ENCODE measurements at places on chromosomes 2 and 18. TPM values are rescaled to one million over a fixed set of nuclear protein-coding genes. Genes with fewer than 3 reads are reported as not detected.

- no peak for DNase-seq
These were observed 24.2 kb downstream of the LRRC30 start for GRCh38 chr18:7255054-7255453.

DNA sequence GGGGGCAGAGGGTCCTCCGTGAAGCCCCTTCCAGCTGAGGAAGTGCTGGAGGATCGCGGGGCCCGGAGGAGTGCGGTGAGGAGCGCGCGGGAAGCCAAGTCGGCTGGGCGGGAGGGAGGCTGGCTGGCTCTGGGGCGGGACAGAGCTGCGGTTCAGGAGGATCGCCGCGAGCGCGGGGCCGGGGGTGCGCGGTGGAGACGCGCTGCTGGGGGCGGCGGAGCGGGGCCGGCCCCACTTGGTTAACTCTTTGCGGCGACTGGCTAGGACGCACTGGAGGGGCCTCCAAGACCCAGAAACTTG, 464 bp downstream of the CYBRD1 start:
- DNase-seq, result peak; percentile 13

- DNase-seq, result no peak
These were observed 519.9 kb downstream of the KCNJ3 start for GRCh38 chr2:155218292-155218924.

TRAPPC12 gene
- 88.5 TPM for total RNA-seq

ASB18 gene
- total RNA-seq, result not detected

ITM2C gene
- total RNA-seq, result 55.0 TPM

DNA sequence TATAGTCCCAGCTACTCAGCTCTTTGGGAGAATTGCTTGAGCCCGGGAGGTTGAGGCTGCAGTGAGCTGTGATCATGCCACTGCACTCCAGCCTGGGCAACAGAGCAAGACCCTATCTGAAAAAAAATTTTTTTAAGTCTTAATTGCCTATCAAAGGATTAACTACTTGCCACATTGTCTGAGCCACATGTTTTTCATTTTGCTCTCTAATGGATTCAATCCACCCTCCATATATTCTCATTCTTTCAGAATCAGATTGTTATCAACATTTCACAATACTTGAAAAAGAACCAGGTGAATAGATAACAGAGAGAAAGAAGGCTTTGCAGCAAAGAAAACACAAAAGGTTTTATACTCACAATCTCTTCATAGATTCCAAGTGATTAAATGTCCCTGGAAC, 61.0 kb downstream of the PXDN start:
- DNase-seq, result no peak

DNA sequence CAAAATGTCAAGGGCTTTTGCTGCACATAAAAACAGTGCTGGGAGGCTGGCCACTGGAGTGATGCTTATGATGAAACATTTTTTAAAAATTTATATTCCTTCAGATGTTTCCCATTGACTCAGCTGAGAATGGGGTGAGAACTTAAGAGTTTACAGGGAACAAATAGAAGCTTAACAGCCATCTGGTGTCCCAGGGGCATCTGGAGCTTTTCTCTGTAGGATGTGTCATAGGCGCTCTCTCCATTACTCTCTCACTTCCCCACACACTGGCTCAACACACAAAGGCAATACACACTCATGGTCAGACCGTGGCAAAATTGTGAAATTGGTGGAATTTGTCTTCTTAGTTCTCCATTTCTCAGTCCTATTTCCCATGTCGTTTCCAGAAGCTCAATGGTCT, 783.1 kb upstream of the LRRTM1 start:
- DNase-seq, result no peak

DNA sequence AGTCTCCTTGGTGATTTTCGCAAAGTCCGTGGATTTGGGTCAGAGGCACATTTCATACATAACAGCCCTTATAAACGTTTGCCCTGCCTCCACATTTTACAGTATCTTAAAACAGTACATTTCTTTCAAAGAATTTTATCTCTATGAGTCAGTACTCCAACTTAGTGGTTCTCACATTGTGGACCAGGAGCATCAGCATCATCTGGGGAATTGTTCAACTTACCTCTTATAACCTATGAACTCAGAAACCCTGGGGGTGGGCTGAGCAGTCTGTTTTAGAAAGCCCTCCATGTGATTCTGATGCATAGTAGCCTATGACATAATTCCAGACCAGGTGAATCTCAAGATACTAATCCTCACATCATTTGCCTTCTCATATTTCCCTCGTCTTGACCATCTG, 12.4 kb downstream of the SUPT7L start:
- no peak for DNase-seq

- DNase-seq, result no peak
These were observed 273.0 kb upstream of the ID2 start for GRCh38 chr2:8408560-8409460.

- DNase-seq, result peak; percentile 35
These were observed 100.3 kb upstream of the MBOAT2 start for GRCh38 chr2:9103663-9104277.

GRCh38 chr2:233940376-233941276, 23.5 kb downstream of the TRPM8 start:
- DNase-seq, result peak; percentile 40

DNA sequence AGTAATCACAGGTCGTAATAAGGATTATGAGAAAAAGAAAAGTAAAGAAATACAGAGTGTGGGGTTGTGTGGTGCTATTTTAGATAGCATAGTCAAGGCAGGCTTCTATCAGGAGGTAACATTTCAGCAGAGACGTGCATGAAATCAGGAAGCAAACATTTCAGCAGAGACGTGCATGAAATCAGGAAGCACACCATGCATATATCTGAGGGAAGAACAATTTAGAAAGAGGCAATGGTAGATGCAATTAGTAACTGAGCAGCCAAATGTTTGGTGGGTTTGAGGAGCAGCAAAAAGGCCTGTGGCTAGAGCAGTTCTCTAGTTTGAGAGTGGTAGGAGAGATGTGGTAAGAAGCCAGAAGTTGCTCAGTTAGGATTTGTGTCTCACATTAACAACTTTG, 713.7 kb downstream of the ADCYAP1 start:
- DNase-seq, result no peak

RHBDD1 gene
- total RNA-seq, result 28.7 TPM

DNA sequence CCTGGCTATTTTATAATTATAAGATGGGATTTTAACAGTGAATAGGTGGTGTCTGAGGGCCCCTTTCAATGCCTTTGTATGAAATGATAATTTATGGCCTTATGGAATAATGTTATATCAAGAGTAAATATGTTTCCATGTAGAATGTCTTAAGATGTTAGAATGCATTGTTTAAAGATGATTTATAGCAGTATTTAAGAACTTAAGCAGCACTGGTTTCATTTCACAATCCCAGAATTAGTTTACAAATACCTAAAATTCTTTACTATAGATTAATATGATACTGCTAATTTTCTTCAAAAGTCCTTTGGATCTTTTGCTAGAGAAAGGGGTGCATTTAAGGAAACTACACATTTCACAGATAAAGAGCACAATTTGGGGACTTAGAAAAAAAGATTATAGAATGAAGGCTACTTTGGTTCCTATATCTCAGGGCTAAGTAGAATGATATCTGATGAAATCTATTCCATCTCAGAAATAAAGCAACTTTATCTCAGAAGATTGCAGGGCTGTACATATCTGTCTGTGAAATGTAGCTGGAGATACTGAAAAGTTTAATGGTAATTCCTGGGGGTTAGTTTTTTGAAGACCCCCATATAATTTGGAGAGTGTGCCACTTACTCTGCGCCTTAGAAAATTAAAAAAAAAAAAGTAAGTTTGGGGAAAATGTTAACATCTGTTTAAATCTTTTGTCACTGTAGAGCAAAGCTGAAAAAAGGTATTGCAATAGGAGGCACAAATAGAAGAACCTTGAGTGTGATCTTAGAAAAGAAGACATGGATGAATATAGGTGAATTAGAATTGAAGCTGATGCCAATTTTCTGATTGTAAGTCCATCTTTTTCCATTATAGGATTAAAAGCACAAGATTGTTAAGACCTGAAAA, 123.4 kb downstream of the GULP1 start:
- DNase-seq, result no peak

NEU4 gene
- 0.37 TPM for total RNA-seq

FIGN gene
- total RNA-seq, result 8.4 TPM

- DNase-seq, result no peak
These were observed 269.3 kb upstream of the SETBP1 start for GRCh38 chr18:44411262-44411905.

IHH gene
- total RNA-seq, result 9.0 TPM

- no peak for DNase-seq
These were observed 31.1 kb upstream of the GPC1 start for GRCh38 chr2:240404174-240404852.

DNA sequence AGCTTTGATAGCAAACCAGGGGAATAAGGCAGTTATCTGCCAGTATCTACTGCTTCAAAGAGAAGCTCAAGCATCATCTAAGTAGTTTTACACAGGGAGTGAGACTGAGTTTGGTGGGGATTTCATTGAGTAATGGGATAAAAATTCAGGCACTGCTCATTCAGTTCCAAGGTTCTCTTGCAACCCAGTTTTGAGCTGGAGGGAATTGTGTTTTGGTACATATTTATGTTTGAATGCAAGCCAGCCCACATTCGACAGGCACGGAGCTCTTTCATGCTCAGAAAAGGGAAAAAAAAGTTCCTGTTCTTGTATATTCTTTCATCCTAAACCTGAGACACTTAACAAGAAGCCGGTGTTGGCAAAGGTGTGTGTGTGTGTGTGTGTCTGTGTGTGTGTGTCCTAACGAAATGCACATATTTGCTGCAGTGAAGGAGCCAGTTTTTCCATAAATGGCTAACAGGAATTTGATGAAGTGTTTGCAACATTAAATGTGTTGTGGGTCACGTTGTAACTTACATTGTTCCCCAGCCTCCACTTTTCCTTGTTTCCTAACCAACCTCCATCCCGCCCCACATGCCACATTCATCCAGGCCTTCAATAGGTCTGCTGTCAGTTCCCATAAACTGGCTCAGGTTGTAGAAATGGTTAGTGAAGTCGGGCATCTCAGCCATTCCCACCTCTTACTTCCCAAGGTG, 311.1 kb downstream of the TXNL1 start:
- no peak for DNase-seq

GRCh38 chr2:48247206-48247605, 282.7 kb upstream of the STON1 start:
- no peak for DNase-seq

GRCh38 chr2:9288233-9288632, 81.6 kb downstream of the ASAP2 start:
- peak; percentile 48 for DNase-seq

DNA sequence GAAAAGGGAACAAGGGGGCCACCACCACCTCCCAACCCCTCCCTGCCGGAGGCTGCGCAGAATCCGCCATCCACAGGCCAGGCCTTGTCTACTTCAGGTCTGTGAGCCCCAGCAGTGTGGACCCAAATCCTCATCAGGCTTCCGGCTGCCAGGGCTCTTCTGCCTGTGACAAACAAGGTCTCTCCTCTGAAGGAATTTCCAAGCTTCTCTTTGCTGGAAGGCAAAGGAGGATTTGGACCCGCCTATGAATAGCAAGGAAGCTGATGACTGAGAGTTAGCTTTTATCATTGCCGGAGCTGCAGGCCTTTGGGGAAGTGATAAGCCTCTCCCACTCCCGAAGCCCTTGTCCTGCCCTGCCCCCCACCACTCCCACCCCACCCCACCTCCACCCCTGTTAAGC, 93.7 kb upstream of the SH3BP4 start:
- DNase-seq, result no peak

GRCh38 chr2:238527565-238527964, 100.8 kb downstream of the ASB1 start:
- DNase-seq, result no peak

- DNase-seq, result no peak
These were observed 7.2 kb downstream of the NPC1 start for GRCh38 chr18:23578891-23579653.

GRCh38 chr2:220243571-220243970, 616.1 kb downstream of the SLC4A3 start:
- DNase-seq, result no peak

DNA sequence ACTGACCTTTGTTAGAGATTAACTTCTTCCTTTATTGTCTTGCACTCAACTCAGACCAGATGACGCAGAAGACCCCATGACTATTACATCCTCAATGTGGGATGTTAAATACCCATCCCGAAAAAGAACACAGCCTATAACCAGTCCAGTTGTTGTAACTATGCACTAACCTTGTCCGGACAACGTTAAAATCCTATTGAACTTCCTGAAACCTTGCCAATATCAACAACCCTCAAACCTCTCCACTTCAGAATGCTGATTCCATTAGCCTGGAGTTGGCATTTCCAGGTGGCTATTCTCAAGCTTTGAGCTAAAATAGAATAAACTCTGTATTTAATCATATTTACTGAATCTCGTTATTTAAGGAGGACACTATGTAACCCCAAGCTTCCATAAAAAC, 13.6 kb downstream of the NMS start:
- DNase-seq, result no peak

AQP12A gene
- not detected for total RNA-seq

Data from Calu3 (cell line).